ENCODE measurements at places on chromosomes 1 and 21.

- H3K4me1 ChIP-seq = peaks cover 3% of the 10 kb centered on the region
- no peak overlapping the region for H3K27ac ChIP-seq
- peaks cover under 1% of the 10 kb centered on the region for H3K36me3 ChIP-seq
- peaks cover 3% of the 10 kb centered on the region for H3K27me3 ChIP-seq
- no peak for DNase-seq
- no peak overlapping the region for H3K4me3 ChIP-seq
These were observed 31.0 kb downstream of the TNNT2 start for GRCh38 chr1:201346337-201346939.

- H3K27me3 ChIP-seq = peaks cover 2% of the 10 kb centered on the region
- H3K4me3 ChIP-seq = no peak overlapping the region
- DNase-seq = no peak
- H3K27ac ChIP-seq = no peak overlapping the region
- H3K36me3 ChIP-seq = peaks cover 10% of the 10 kb centered on the region
These were observed 32.7 kb downstream of the BMP8A start for GRCh38 chr1:39524171-39524570.

- H3K27ac ChIP-seq = no peak overlapping the region
- no peak for DNase-seq
- no peak overlapping the region for H3K4me3 ChIP-seq
- H3K4me1 ChIP-seq = peaks cover 17% of the 10 kb centered on the region
These were observed 118.4 kb upstream of the L1TD1 start for GRCh38 chr1:62076286-62076685.

- no peaks in the 10 kb centered on the region for H3K36me3 ChIP-seq
- H3K27ac ChIP-seq = peak overlapping the region; percentile 43
- H3K4me1 ChIP-seq = peaks cover 44% of the 10 kb centered on the region
- no peak overlapping the region for H3K4me3 ChIP-seq
- no peak for DNase-seq
- H3K27me3 ChIP-seq = peaks cover 1% of the 10 kb centered on the region
These were observed 197.6 kb upstream of the FOXD3 start for GRCh38 chr1:63124666-63125191.

DNA sequence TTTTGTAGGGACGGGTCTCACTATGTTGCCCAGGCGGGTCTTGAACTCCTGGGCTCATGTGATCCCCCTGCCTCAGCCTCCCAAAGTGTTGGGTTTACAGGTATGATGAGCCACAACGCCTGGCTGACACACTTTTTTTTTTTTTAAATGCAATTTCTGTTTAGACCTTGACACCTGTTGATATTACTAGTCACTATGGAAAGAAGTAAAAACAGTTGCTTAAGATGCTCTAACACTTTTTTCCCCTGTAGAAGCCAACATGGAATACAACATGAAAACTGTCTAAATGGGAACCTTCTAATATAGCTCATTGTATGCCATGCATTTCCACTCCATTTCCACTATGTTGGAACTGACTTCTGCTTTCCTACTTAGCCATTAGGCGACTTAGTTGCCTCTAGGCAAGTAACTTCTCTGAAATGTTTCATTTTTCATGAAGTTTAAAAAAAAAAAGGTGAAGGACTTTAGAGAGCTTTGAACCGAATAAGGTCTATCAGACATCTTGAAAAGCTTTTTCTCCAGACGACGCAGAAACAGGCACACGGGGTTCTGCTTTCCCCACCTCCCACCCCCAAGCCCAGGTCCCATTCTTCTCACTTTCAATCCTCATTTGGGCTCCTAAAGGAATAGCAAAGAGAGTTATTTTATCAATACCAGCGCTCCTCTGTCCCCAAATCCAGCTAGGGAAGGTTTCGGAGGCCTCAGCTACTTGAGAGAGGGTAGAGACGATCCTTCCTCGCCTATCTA lies 648 bp upstream of the DR1 start:
- H3K4me1 ChIP-seq = peaks cover 31% of the 10 kb centered on the region
- H3K27ac ChIP-seq = peak overlapping the region; percentile 98
- no peak for DNase-seq
- H3K4me3 ChIP-seq = peak overlapping the region; percentile 97
